AG08396 (cell line): ENCODE measurements at places on chromosomes 2 and 18.

DNA sequence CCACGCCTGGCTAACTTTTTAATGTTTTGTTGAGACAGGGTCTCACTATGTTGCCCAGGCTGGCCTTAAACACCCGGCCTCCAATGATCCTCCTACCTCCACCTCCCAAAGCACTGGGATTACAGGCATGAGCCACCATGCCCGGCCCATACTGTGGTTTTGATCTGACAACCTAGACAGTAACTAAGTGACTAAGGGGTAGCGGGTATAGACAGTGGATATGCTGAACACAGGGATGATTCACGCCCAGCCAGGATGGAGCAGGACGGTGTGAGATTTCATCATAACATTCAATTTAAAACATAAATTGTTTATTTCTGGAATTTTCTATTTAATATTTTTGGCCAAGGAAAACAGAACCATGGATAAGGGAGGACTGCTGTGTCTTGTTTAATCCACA is 36.0 kb upstream of the YPEL5 start:
- DNase-seq, result no peak

DNA sequence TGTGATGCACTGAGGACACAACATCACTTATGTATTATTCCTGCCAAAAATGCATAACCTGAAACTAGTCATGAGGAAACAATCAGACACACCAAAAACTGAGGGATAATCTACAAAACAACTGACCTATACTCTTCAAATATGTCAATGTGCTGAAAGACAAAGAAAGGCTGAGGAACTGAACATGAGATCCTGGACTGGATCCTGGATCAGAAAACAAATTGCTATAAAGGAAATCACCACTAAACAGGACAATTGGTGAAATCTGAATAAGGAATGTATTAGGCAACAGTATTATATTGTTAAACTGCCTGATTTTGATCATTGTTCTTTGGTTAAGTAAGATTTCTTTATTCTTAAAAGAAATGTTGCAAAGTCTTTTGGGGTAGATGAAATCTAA is 28.8 kb downstream of the CUL3 start:
- DNase-seq, result no peak

- peak; percentile 7 for DNase-seq
These were observed 762 bp upstream of the SPOPL start for GRCh38 chr2:138500592-138501424.

DNA sequence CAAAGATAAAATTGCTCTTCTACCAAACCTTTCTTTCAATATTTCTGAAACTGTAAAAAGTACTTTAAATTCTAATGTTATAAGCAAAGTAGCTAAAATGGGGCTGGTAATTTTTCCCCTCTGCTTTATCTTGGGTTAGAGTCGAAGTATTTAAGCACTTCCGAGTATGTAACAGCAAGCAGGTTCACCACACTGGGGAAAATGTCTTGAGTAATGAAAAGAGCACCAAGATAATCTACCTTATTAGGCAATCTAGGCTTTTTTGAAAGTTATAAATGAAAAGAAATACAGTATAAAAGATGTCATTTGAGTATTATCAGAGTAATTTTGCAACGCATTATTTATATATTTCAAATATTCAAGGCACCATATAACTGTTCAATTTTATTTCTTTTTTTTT is 687 bp upstream of the DSG3 start:
- no peak for DNase-seq
